ENCODE measurements at places on chromosomes 11 and 22.

DNA sequence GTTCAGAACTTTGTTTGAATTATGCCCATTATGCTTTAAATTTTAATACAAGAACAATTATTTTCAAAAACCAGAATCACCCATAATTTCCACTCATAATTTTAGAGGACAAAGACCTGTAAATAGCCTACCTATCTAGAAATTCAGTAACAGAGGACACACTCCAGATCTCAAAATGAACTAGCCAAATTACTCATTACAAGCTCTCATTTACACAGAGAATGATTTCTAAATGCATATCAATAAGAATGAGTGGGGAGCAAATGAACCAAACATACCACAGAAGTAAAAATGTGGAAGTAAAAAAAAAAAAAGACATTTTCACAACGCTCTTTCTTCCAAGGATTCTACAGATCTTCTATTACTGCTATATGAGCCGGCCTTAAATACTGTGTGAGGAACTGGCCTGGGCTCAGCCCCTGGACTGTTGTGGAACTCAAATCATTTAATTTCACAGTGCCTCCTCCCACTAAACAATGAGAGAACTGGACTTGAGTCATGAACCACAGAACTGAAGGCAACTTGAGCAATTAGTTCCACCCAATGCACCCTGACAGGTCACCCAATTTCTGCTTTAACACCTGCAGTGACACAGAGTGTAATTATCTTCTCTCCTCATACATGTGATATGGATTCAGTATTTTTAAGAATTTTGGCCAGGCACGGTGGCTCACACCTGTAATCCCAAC is 8.0 kb downstream of the MRTFA start:
- DNase-seq, result no peak

GRCh38 chr22:39179841-39180335 is 27.4 kb upstream of the CBX7 start:
- no peak for DNase-seq

DNA sequence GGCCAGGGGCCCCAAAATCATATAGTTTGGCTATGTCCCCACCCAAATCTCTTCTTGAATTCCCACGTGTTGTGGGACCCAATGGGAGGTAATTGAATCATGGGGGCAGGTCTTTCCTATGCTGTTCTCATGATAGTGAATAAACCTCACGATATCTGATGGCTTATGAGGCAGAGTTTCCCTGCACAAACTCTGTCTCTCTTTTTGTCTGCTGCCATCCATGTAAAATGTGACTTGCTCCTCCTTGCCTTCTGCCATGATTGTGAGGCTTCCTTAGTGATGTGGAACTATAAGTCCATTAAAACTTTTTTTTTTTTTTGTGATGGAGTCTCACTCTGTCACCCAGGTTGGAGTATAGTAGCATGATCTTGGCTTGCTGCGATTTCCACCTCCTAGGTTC is 14.4 kb downstream of the DIXDC1 start:
- DNase-seq, result no peak

DNA sequence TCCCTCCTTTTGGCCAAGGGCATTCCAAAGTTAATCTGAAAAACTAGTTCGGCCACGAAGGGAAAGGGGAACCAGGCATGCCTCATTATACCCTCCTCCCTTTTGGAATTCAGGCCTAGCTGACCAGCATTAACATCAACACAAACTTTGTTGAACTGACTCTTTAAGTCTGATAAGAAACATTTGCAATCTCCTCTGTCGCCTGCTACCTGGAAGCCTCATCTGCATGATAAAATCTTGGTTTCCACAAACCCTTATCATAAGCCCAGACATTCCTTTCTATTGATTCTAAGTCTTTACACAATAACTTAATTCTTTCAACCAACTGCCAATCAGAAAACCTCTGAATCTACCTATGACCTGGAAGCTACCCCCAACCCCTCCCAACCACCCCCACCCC is 11.4 kb downstream of the POGLUT3 start:
- DNase-seq, result no peak

DNA sequence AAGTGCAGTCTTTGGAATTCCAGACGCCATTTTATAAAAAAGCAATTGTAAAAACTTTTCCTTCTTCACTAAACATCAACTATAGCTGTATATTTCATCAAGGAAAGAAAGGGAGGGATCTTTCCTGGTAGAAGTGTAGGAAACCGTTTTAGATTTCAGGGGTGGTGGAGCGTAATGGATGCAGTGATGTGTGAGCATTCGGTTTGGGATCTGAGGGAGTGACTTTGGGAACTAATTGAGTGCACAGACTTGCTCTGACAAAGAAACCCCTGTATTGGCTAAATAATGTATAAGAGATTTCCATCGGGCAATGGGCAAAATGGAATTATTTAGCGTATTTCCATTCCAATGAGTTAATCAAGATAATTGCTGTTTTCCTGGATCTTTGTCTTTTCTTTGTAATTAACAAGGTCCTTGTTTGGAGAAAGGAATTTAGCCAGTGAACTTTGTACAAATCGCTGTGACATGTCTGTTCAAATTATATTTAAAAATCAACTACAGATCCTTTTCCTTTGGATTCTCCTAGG is 125.0 kb upstream of the NARS2 start:
- DNase-seq, result no peak

Data from vagina (tissue), 2 donors.